ENCODE measurements at places on chromosomes 7 and 10.

DNA sequence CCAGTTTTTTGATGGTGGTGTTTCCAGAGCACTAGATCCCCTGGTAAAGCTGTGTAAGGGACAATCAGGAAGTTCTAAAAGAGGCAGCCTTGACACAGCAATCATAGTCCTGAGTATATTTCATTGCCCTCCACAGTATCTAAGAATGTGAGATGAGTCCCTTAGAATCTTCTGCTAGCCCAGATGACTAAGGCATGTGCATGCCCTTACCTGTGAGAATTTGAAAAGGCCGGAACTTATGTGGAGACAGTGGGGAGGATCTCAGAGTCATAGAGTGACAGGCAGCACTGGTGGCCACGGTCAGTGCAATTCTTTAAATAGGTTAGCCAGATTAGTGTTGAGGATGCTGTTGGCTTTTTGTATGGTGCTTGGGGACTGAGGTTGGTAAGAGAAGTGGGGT, 361.4 kb upstream of the VSTM2A start:
- DNase-seq, result no peak

DNA sequence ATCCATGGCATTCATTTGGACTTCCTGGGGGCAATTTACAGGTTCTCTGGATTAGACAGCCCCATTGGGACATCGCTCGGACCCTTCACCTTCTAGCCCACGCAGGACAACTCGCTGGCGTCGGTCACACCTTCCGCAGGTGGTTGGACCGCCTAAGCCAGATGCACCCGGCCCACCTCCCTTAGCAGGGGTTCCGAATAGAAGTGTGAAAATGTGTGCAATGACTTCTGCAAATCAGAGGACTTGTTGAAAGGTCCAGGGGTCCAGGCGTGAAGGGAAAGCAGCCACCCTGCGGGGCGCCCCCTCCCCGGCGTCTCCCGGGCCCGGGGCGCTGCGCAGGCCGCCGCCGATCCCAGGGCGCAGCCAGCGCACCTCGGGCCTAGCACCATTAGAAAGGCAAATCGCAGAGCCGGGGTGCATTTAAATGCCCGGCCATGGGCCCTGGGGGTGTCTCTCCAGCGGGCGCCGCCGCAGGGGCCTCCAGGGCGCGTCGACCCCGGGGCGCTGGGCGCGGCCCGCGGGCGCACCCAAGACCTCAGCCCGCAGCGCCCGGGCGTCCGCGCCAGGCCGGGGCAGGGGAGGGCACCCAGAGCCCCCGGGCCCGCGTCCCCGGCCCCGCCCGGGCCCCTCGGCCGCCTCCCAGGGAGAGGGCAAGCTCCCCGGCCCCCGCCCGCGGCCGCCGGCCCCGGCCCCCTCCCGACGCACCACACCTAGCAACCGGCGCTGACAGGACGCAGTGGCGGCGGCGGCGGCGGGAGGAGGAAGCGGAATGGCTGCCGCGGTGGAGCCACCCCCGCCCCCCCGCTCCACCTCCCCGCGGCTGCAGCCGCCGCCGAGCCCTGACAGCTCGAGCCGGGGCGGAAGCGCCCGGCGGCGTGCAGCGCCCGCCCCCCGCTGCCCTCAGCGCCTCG, 1.2 kb downstream of the JAZF1 start:
- DNase-seq, result peak; percentile 73

DNA sequence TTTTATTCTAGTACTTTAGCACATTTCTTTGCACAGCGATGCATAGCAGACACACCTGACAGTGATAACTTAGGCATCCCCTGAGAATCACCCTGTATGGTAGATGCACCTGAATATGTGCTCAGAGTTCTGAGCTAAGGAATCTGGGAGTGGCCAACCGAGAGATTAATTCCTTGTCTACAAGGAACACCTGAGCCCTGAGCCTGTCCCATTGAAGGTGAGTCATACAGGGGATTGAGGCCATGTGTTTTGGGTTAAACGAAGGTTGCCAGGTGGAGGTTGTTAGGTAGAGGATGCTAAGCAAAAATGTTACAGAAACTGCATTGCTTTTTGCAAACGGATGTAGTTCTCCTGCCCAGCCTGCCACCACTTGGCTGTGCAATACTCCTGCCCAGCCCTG, 128.9 kb downstream of the AMPH start:
- no peak for DNase-seq

DNA sequence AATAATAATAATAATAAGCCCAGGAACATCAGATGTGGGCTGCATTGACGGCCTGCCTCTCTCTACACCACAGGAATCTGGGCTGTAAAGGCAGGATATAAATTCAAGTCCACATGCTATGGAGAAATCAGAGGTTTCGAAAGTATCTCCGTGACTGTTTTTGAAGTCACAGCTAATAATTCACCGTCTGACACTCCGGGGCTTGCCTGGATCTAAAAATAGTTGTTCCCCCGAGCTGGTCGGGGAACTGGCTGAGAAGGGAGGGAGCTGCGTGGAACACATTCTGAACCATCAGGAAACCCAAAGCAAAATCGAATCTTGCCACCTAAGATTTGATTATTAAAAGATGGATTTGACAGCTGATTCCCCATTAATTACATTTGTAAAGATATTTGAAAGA, 35.4 kb downstream of the KLF6 start:
- DNase-seq, result no peak

GRCh38 chr10:79272353-79272752, 74.9 kb upstream of the PPIF start:
- no peak for DNase-seq

DNA sequence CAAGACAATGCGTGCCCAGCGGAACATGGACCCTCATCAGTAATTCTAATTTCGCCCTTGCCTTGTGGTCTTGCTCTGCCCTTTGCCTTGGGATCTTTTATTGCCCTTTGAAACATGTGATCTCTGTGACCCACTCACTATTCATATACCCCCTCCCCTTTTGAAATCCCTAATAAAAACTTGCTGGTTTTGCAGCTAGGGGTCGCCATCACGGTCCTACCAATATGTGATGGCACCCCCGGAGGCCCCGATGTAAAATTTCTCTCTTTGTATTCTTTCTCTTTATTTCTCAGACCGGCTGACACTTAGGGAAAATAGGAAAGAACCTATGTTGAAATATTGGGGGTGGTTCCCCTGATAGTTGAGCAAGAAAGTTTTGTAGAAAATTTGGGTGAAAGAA, 242.7 kb downstream of the CDK14 start:
- DNase-seq, result no peak

- no peak for DNase-seq
Observed at GRCh38 chr10:29896053-29896452, 163.3 kb downstream of the JCAD start.

DNA sequence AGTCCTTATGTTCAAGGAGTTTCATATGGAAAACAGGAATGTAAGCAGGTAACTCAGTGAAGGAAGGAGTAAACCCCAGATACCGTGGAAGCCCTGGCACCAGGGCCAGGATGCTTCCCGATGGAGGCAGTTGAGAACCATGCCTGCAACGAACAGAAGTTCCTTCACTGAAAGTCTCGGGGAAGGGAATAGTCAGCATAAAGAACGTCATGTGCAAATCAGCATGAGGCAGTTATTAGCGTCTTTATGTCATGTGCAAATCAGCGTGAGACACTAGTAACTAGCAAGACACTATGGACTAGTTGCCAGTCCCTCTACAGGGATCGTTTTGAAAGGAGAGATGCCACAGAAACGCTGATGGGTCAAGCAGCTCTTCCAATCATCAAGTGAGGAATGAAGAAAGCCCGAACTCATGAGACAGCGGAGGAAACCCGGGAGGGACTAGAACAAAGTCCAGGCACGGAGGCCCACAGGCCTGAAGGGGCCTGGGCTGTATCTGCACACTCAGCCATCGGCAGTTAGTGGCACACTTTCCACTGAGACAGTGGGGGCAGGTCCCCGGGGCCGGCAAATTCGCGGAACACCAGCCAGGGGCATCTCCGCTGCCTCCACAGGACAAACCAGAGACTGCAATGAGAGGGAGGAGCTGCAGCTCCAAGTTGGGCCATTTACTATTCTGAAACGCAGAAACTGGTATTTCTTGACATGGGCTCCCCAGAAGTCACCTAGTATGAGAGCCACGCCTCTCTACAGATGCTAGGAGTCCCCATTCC, 109.6 kb downstream of the SFMBT2 start:
- DNase-seq, result peak; percentile 9

DNA sequence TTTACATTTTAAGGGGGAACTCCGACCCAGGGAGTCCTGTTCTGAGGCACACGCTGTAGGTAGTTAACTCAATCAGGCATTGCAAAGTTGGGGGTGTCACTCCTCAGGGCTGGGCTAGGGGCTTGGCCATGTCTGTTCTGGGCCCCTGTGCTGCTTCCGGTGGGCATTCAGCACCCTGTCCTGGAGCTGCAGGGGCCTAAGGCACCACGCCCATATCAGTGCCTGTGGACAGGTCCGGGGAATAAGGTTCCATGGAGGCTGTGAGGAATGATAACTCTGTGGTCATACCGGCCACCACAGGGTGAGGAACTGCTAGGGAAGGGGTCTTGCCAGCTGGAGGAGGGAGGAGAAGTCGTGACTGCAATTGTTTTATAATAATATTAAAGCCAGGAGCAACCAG, 539.1 kb upstream of the FOXK1 start:
- DNase-seq, result no peak

GRCh38 chr7:71465741-71466189, 333.8 kb downstream of the GALNT17 start:
- DNase-seq, result no peak

- no peak for DNase-seq
Observed at GRCh38 chr10:91201213-91201996, 19.1 kb upstream of the PCGF5 start.

DNA sequence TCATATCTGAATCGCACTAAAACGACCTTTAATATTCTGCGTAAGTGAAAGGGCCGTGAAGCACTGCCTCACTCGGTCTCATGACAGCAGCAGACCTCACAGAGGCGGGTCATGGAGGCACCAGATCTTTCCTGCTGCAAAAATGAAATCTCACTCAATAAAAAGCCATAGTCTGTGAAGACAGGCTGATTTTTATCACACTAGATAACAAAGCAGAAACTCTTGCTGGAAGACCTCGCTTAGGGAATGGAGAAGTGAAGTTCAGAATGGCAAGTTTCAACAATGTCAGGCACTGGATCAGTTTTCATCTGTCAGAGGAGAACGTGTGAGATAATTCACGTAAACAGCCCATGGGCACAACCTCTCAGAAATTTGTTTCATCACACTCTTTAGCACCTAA, 8.0 kb downstream of the SEPHS1 start:
- DNase-seq, result no peak

- DNase-seq, result no peak
Observed at GRCh38 chr10:127492607-127493250, 56.4 kb upstream of the NPS start.

DNA sequence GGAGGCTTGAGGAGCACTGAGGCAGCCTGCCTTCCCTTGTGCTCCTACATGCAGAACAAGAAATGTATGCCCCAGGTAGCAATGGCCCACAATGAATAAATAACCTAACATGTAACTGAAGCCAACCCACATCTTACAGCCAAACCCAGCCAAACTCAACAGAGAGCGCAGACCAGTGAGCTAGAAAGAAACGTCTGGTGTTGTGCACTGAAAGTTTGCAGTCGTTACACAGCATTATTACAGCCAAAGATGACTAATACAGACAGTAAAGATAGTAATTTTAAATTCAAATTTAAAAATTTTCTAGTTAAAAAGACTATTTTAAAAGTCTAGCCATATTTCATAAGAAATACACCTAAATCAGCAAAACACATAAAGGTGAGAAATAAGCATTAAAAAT, 11.2 kb downstream of the USP6NL start:
- DNase-seq, result no peak

DNA sequence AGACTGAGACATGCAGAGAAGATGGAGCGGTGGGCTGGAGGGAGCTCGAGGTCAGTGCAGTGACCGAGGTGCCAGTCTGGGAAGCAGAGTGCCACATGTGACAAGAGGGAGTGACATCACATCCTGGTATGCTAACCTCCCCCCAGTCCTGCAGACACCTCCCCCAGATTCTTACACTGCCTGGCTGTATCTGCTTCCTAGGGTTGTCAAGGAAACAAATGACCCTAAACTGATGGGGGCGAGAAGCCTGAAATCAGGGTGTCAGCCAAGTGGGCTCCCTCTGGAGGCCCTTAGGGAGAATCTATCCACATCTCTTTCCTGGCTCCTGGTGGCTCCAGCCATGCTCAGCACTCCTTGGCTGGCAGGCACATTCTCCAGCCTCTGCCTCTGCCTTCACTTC, 316.1 kb upstream of the ZMIZ1 start:
- DNase-seq, result no peak

Data from midbrain (tissue), 1 donor.